ENCODE measurements at places on chromosomes 3 and 15. TPM values are rescaled to one million over a fixed set of nuclear protein-coding genes. Genes with fewer than 3 reads are reported as not detected.

GRCh38 chr3:9206287-9206686 lies 43.2 kb downstream of the SRGAP3 start:
- H3K4me3 ChIP-seq, result no peak overlapping the region
- H3K27me3 ChIP-seq, result peaks cover 16% of the 10 kb centered on the region
- H3K27ac ChIP-seq, result no peak overlapping the region
- DNase-seq, result no peak

GRCh38 chr3:156687023-156687422 lies 12.6 kb downstream of the TIPARP start:
- H3K27me3 ChIP-seq, result no peaks in the 10 kb centered on the region
- peaks cover 14% of the 10 kb centered on the region for H3K36me3 ChIP-seq
- no peak overlapping the region for H3K4me3 ChIP-seq
- DNase-seq, result no peak
- H3K27ac ChIP-seq, result no peak overlapping the region

DNA sequence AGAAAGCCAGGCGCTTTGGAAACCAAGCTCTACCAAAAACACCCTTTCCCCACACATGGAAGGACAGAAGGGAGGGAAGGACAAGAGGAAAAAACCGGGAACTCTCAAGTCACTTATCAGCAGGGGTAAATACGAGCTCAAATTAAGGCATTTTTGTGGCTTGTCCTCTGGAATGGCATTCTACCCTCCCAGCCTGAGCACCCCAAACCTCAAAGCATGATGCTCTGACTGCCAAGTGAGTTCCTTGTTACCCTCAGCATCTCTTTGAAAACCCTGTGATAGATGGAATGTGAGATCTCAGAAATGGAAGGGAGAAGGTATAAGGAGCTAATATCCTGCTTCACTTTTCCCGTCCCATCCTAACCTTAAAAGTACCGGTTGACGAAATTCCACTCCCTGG lies 8.1 kb upstream of the CSPG5 start:
- H3K4me3 ChIP-seq, result no peak overlapping the region
- no peaks in the 10 kb centered on the region for H3K27me3 ChIP-seq
- peaks cover 37% of the 10 kb centered on the region for H3K36me3 ChIP-seq
- peak; percentile 68 for DNase-seq
- H3K4me1 ChIP-seq, result no peaks in the 10 kb centered on the region
- no peak overlapping the region for H3K27ac ChIP-seq

DNA sequence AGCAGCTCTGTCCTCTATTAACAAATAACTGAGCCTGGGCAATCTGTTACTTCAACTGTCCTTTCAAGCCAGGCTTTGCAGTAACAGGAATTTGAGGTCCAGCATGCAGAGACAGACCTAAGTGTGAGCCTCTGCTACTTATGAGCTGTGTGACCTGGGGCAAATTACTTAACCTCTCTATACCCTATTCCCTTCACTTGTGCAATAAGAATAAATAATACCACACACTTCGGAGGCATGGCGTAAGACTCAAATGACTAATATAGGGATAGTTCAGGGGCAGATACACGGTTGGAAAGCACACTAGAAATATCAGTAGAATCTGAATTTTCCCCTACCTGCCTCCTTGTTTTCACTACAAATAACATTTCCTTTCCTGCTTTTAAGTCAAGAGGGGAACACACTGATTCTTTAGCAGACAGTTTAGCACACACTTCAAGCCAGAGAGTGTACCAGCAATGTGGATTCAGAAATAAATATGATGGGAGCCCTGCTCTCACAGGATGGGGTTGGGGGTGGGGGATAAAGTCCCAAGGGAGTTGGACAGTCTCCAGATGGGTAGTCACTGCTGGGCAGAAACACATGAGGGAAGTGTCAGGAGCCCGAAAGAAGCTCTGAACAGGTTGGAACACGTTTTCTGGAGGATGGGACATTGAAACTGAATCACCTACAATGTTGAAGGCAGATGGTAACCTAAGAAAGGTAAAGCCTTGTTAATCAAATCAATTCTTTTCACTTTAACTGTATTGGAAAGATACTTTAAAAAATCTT lies 61.8 kb upstream of the RBP1 start:
- H3K27ac ChIP-seq, result no peak overlapping the region
- no peak overlapping the region for H3K4me3 ChIP-seq
- H3K36me3 ChIP-seq, result no peaks in the 10 kb centered on the region
- no peak for DNase-seq
- no peaks in the 10 kb centered on the region for H3K4me1 ChIP-seq

DNA sequence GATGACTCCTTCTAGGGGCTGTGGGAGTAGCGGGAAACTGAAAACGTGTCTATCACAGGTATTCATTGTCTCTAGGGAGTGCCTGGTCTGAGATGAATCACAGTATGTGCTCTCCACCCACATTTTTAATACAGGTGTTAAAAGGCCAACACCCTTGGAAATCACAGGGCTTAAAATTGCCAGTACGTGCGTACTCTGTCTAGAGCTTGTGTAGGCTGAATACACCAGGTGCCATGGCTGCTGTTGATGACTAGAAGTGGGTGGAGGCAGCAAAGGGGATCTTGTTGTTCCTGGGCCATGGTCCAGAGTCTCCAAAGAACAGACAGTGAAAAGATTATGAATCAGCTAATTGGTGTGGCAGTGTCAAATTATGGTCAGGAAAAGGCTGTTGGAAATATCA lies 35.1 kb upstream of the P3H2 start:
- H3K4me3 ChIP-seq, result no peak overlapping the region
- H3K4me1 ChIP-seq, result peaks cover 16% of the 10 kb centered on the region
- H3K27ac ChIP-seq, result no peak overlapping the region
- H3K36me3 ChIP-seq, result no peaks in the 10 kb centered on the region

DNA sequence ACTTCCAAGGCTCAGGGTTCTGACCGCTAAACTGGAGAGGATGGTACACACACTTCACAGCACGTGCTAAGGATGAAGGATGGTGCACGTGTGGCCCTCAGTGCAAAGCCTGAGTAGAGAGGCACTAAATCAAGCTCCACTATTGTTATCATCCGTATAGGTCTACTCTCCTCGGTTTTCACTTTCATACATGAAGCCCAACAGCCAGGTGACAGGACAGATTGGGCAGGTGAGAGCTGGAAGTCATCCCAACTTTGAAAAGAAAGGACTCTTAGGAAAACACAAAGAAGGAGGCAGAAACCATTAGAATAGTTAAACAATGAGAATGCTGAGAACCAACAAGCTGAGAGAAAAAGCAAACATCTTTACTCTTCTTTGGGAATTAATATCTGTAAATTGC lies 21.1 kb downstream of the MAGI1 start:
- peaks cover 3% of the 10 kb centered on the region for H3K4me1 ChIP-seq
- DNase-seq, result no peak
- no peak overlapping the region for H3K27ac ChIP-seq
- H3K27me3 ChIP-seq, result no peaks in the 10 kb centered on the region

DNA sequence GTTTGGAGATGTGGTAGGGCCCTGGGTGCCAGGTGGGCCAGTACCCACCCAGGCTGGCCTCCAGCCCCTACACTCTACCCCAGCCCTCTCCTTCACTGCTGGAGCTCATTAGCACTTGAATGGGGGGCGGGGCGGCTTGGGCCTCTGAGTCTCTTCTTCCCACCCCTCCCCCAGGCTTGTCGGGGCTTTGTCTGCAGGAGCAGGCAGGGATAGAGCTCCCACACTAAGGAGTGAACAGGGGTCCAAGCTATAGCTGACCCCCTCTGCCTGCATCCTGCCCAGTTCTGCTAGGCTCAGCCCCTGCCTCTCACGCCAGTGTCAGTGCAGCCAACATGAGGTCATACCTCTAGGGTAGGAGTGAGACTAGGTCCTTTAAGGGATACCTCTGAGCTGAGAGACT lies 5.2 kb downstream of the GNAI2 start:
- H3K27me3 ChIP-seq, result no peaks in the 10 kb centered on the region
- no peak for DNase-seq
- H3K4me3 ChIP-seq, result no peak overlapping the region
- H3K4me1 ChIP-seq, result peaks cover 61% of the 10 kb centered on the region
- peaks cover 3% of the 10 kb centered on the region for H3K36me3 ChIP-seq
- H3K27ac ChIP-seq, result no peak overlapping the region

DNA sequence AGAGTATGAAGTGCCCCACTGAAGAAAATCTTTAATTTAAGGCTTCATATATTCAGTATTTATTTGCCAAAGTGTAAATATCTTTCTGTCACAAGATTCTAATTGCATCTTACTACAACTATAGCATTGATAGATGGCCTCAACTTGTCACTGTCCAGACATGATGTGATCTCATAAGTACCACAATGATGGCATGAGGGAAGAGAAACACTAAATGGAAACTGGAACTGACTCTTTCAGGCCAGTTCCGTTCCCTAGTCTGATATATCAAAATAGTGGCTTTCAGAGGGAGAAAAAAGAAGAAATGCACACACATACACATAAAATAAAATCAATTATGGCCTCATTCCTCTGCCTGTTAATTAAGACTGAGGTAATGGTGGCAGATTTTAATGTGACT lies 615.7 kb downstream of the TBL1XR1 start:
- no peaks in the 10 kb centered on the region for H3K4me1 ChIP-seq
- H3K36me3 ChIP-seq, result no peaks in the 10 kb centered on the region
- H3K27ac ChIP-seq, result no peak overlapping the region
- no peak for DNase-seq
- no peaks in the 10 kb centered on the region for H3K27me3 ChIP-seq

GRCh38 chr3:32912046-32912445 lies 39.4 kb upstream of the CCR4 start:
- no peak overlapping the region for H3K4me3 ChIP-seq
- H3K4me1 ChIP-seq, result no peaks in the 10 kb centered on the region

DNA sequence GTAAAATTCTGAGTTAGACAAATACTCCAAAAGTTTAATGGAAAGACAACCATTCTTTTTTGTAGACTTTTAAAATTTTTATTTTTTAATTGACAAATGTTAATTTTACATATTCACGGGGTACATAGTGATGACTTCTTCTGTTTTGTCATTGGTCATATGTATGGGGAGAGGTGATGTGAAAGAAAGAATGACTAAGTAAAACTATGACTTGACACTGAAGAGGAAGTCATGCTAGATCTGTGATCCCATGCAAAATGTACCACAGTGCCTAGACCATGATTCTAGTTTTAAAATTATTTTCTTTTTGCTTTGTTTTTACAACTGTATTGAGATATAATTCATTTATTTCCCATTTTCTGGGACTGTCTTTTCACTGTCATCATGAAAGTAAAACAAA lies 281.6 kb downstream of the MBNL1 start:
- H3K4me3 ChIP-seq, result no peak overlapping the region
- DNase-seq, result no peak
- H3K27me3 ChIP-seq, result no peaks in the 10 kb centered on the region
- H3K27ac ChIP-seq, result no peak overlapping the region
- no peaks in the 10 kb centered on the region for H3K4me1 ChIP-seq

DNA sequence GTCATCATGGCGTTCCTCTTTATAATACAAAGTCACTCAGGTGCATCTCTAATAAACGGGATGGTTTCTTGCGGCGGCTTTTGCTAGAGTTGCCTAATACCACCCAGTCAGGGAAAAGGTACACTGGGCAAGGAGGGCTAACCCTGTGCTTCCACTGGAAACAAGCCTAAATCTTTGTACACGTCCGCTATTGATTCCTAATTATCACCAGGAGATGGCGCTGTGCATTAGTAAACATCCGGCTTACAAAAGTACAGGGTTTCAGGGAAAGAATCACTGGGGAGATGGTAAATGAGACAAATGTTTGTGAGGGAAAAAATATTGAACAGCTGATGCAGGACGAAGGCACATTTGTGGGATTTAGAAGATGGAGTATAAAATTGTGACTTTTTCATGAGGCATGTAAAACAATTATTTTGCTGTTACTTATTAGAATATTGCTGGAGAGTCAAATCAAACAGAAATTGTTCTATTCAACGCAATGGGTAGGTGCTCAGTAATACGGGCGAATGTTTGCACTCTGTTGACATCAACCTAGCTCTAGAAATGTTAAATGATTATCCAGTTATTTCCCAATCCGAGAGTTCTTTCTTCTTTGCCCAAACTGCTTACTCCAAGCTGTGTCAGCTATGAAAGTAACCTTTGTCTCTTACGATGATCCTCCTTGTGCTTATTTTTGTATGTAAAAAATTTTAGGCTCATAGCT lies 50.6 kb downstream of the GMNC start:
- no peak overlapping the region for H3K27ac ChIP-seq
- peak; percentile 23 for DNase-seq
- H3K36me3 ChIP-seq, result no peaks in the 10 kb centered on the region
- no peaks in the 10 kb centered on the region for H3K27me3 ChIP-seq

GRCh38 chr3:156608601-156609514 lies 53.9 kb upstream of the SSR3 start:
- H3K4me1 ChIP-seq, result peaks cover 13% of the 10 kb centered on the region
- DNase-seq, result no peak
- no peaks in the 10 kb centered on the region for H3K27me3 ChIP-seq
- H3K4me3 ChIP-seq, result no peak overlapping the region
- H3K36me3 ChIP-seq, result no peaks in the 10 kb centered on the region
- no peak overlapping the region for H3K27ac ChIP-seq

GRCh38 chr3:105533960-105534359 lies 167.3 kb downstream of the ALCAM start:
- H3K36me3 ChIP-seq, result peaks cover 15% of the 10 kb centered on the region
- H3K4me1 ChIP-seq, result peaks cover 4% of the 10 kb centered on the region
- peak overlapping the region; percentile 52 for H3K27ac ChIP-seq
- H3K4me3 ChIP-seq, result no peak overlapping the region
- no peaks in the 10 kb centered on the region for H3K27me3 ChIP-seq
- DNase-seq, result peak; percentile 50

- no peak overlapping the region for H3K27ac ChIP-seq
- no peaks in the 10 kb centered on the region for H3K27me3 ChIP-seq
- peak; percentile 3 for DNase-seq
- no peaks in the 10 kb centered on the region for H3K4me1 ChIP-seq
Measured at GRCh38 chr3:114872050-114872449, 275.0 kb downstream of the ZBTB20 start.

GRCh38 chr3:125213364-125213755 lies 812 bp upstream of the SLC12A8 start:
- no peaks in the 10 kb centered on the region for H3K27me3 ChIP-seq
- H3K36me3 ChIP-seq, result no peaks in the 10 kb centered on the region
- no peak overlapping the region for H3K4me3 ChIP-seq
- DNase-seq, result no peak
- peak overlapping the region; percentile 56 for H3K27ac ChIP-seq
- H3K4me1 ChIP-seq, result peaks cover 28% of the 10 kb centered on the region

CMTM8 gene
- 1.6 TPM for total RNA-seq

GPR176 gene
- 33.5 TPM for total RNA-seq

RNF111 gene
- 44.1 TPM for total RNA-seq

RBM15B gene
- total RNA-seq, result 23.5 TPM

CCDC54 gene
- not detected for total RNA-seq

ZPLD1 gene
- 0.60 TPM for total RNA-seq

STRIT1 gene
- not detected for total RNA-seq
